C1 segment of cervical spinal cord (tissue), 14 donors: ENCODE measurements at places on chromosomes 3 and 15.

DNA sequence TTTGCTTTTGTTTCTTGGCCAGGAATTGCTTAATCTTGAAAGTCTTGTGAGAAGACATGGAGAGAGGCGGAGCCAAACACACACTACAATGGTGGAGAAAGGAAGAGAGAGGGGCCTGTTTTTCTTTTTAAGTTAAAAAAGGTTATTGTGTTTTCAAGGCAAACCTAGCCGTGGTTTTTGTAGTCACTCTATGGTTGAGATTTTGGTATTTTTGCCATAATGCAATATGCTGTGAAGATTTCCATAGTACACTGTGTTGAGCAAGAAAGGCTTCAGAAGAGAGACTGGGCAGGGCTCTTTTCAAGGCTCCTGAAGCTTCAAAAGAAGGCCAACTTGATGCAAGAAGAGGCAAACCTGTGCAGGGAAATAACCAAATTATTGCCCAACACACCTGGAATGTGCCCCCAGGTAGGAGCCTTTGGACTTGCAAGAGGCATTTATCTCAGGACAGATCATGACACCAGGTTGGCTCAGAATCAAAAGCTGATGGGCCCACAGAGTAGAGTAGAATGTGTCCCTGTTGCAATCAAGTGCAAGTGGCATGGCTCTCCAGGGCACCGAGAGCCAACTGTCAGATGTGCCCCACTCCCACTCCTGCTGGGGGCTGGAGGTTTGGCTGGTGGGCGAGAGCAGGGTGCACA, 22.1 kb downstream of the AMOTL2 start:
- DNase-seq: no peak

DNA sequence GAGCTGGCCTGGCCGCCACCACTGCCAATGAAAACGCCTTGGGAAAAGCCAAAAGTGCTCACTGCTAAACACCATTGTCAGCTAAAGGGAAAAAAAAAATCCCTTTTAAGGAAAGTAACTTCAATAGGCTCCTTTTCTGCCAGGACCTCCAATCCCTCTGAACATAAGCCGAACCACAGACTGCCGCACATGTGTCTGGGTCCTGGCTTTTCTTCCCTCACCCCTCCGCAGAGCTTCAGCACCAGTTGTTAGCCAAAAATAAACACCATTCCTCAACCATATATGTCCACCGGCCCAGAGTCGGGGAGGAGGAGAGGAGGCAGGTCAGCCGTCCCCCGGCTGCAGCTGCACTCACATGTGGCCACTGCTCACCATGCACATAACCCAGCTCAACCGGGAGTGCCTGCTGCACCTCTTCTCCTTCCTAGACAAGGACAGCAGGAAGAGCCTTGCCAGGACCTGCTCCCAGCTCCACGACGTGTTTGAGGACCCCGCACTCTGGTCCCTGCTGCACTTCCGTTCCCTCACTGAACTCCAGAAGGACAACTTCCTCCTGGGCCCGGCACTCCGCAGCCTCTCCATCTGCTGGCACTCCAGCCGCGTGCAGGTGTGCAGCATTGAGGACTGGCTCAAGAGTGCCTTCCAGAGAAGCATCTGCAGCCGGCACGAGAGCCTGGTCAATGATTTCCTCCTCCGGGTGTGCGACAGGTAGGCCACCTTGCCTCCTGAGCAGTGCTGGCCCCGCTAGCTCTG, at the start of gene FBXL22:
Gene FBXL22, plus strand, starts transcription at position 350 of the 753 bp plus-strand sequence. Its CDS starts 6 bp downstream, at position 356.
- DNase-seq: no peak

DNA sequence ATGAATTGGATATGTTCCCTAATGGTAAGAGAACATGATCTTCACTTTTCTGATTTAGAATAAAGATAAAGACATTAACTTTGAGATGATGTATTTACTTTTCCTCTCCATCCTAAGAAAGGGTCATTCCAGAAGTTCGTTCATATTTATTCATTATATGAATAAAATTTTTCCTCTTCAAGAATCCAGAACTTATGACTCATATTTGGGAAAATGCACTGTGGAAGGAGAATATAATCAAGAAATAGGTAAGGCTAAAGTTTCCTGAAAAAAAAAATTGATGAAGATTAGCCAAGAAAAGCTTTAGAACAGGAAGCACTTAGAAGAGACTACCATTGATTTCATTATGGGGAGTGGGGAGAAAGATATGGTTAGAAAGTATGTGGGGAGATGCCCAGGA, 36.5 kb upstream of the CBLB start:
- no peak for DNase-seq

- DNase-seq: no peak
Observed at GRCh38 chr15:67242708-67243111, 11.8 kb downstream of the AAGAB start.

DNA sequence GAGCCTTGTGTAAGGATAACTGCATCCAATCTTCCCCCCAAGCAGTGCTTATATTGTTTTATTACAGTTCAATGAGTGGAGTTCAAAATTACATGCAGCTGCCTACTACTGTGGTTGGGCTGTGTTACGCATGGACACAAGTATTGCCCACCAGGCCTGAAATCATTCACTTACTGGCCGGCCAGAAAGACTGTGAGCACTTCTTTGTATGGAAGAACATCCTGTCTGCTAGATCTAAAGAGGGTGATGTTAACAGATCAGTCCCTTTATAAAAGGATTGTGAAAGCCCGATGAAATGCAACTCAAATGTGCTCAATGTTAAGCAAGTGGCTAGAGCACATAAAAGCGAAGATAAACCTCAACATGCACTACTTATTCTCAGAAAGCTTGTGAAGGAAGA, 132.5 kb downstream of the FOXP1 start:
- no peak for DNase-seq

DNA sequence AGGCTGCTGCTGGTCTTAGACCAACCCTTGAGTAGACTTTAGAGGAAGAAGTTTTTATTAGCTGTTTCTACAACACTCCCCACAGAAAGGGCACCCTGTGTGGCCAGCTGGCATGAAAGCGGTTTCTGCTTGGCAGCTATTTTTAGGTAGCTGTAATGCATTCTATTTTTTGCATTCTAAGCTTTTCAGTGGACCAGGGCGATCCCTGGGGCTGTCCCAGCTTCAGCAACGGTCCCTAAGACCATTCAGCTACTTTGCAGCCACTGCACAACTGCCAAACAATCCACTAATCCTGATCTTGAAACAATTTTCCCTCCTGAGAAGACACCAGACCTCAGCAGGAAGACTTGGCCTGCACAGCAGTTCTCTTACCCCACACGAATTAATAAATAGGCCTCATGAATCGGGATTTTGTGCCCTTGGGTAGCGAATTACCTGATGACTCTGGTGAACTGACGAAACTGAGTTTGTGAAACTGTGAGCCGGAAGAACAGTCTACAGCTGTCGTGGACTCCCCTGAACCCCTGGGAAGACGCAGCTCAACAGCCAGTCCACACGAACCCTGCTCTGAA, 14.6 kb upstream of the TFRC start:
- peak; percentile 62 for DNase-seq
